ENCODE measurements at places on chromosomes 12 and 14.
A peak's percentile ranks its signal among the peaks of the same experiment; 100 is the strongest.

DNA sequence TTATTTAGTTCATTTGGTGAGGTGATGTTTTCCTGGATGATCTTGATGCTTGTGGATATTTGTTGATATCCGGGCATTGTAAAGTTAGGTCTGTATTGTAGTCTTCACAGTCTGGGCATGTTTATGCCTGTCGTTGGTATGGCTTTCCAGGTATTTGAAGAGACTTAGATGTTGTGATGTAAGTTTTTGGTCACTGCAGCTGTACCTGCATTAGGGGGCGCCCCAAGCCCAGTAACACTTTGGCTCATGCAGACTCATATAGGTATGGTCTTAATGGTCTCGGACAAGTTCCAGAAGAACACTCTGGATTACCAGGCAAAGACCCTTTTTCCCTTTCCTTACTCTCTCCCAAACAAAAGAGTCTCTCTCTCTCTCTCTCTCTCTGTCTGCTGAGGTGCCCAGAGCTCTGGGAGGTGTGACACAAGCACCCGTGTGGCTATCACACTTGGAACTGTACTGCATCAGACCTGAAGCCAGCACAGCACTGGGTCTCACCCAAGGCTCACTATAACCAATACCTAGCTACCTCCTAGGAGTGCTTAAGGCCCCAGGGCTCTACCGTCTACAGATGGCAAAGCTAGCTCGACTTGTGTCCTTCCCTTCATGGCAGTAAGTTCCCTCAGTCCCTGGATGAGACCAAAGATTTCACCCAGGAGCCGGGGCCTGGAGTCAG, 425.8 kb upstream of the ATXN7L3B start:
- DNase-seq, result no peak

- no peak for DNase-seq
Observed at GRCh38 chr14:90627478-90627877, 188.8 kb downstream of the TTC7B start.

- peak; percentile 88 for DNase-seq
Observed at GRCh38 chr14:105491366-105491973, 424 bp downstream of the TEDC1 start.

DNA sequence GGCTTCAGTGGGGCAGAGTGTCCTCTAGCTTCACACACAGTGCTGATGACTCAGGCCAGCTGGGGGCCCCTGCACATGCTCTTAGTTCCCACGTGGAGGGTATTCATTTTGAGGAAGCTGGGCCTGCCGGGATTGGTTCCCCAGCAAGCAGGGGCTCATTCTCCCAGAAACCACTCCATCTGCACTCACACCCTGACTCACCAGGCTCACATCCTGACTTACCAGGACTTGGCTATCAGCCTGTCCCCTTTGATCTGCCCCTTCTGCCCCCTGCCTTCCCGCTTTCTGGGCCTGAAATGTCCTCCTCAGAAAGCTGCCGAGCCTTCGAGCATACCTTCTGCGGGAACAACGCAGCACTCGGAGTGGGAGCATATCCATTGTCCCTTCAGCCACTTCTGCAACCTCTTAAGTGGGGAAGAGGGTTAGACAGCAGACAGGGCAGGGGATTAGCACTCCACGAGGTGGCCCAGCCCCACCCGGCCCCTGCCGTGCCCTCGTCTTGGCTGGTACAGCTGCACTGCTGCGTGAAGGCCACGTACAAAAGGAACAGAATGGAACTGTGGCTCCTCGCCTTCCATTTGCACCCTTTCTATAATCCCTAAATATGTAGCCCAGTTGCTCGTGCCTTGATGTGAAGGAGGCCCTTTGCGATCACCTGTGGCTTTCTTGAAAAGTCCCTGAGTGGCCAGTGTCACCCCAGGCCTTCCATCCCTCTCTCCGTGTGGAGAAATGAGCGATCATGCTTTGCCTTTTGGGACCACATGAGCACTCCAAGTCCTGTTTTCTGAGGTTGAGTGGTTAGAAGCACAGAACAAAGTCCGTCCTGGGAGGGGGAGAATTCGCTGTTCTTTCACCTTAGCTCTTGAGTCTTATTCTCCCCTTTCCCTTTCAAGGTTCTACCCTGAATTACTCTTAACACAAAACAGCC, 26.1 kb downstream of the TPCN1 start:
- DNase-seq, result no peak

DNA sequence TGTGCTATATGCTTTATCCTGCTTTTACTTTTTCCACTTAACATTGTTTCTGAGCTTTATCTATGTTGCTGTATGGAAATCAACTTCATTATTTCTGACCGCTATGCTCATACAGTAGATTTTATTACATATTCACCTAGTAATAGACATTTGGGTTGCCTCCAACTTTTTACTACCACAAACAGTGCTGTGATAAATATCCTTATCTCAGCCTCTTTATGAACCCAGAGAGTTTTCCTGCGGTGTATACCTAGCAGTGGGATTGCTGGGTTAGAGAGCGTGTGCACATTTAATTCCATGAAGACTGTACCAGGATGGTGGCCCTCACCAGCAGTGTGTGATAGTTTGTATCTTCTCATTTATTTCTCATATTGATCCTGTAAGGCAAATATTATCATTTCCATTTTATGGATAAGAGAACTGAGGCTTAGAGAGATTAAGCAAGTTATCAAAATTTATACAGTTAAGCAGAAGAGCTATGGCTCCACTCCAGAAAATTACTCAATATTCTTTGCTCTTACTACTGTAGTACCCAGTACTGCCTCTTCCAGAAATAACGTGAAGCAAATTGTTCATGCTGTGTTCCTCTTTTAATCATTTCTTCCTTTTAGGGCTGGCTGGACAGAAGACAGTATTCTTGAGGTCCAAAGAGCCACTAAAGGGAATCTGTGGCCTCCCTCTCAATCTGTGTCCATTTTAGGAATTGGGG, 26.3 kb upstream of the CISTR start:
- DNase-seq, result no peak

- DNase-seq, result no peak
Observed at GRCh38 chr12:105399428-105400081, 69.1 kb downstream of the C12orf75 start.

- DNase-seq, result no peak
Observed at GRCh38 chr14:36258241-36258640, 62.2 kb downstream of the MBIP start.

GRCh38 chr12:47223031-47223847, 143.5 kb upstream of the AMIGO2 start:
- no peak for DNase-seq

- no peak for DNase-seq
Observed at GRCh38 chr12:3244219-3244750, 167.1 kb downstream of the TSPAN9 start.

- DNase-seq, result no peak
Observed at GRCh38 chr12:47023953-47024352, 55.5 kb upstream of the PCED1B start.

GRCh38 chr14:61523751-61524150, 171.6 kb upstream of the HIF1A start:
- DNase-seq, result no peak

GRCh38 chr12:54991161-54991990, 6.8 kb upstream of the TESPA1 start:
- DNase-seq, result no peak

DNA sequence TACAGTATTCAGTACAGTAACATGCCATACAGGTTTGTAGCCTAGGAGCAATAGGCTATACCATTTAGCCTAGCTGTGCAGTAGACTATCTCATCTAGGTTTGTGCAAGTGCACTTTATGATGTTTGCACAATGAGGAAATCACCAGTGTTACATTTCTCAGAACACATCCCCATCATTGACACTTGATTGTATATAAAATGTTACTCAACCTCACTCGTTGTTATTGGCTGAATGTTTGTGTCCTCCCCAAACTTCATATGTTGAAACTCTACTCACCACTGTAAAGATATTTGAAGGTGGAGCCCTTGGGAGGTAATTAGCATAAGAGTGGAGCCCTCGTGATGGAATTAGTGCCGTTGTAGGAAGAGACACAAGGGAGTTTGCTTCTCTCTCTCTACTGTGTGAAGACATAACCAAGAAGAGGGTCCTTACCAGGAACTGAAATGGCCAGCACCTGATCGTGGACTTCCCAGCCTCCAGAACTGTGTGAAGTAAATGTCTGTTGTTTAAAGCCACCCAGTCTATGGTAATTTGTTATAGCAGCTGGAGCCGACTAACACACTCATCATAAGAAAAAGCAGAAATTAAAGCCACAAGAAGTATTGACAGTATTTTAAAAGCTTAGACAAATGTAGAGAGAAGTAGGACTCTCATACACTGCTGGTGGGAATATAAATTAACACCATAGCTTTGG, 3.2 kb upstream of the MED13L start:
- no peak for DNase-seq

GRCh38 chr14:22551605-22551997, 37.4 kb downstream of the DAD1 start:
- no peak for DNase-seq

DNA sequence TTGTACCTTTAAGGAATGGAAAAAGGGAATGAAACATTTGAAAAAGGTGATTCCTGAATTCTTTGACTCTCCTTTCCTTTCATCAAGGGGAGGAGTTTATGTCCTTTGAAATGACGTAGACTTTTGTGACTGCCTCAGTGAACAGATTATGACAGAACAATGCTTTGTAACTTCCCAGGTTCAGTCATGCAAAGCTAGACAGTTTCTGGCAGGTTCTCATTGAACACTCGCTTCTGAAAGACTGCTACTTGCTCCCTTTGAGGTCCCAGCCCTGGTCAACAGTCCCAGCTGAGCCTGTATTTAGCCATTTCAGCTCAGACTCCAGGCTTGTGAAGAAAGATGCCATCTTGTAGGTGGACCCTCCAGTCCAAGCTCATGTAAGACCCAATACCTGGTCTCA, 1178.9 kb downstream of the BCL11B start:
- DNase-seq, result no peak

GRCh38 chr12:93048656-93049055, 119.6 kb upstream of the EEA1 start:
- no peak for DNase-seq

- no peak for DNase-seq
Observed at GRCh38 chr14:57987051-57987450, 121.2 kb upstream of the SLC35F4 start.

DNA sequence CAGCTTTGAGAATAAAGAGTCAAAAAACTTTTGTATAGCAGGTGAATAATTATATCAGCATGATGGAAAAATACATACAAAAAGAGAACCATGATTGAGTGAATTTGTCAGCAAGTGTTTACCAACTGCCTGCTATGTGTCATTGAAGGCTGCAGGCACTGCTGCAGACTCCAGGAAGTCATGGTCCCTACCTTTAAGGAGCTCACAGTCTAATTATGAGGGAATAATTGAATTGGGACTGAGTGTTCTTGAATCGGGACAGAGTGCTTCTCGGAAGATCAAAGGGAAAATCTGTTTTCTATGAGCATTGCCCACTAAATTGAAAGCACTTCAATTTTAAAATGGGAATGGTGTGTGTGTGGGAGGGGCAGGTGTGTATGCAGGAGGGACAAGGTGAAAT, 9.5 kb downstream of the OR10AD1 start:
- no peak for DNase-seq

Data from T-helper 1 cell (primary cell).